Naive thymus-derived CD4-positive, alpha-beta T cell (primary cell): ENCODE measurements at places on chromosomes 7 and 10.

- no peak overlapping the region for H3K27ac ChIP-seq
- no peak overlapping the region for H3K4me3 ChIP-seq
- H3K4me1 ChIP-seq: no peaks in the 10 kb centered on the region
- H3K36me3 ChIP-seq: no peaks in the 10 kb centered on the region
- DNase-seq: no peak
- no peaks in the 10 kb centered on the region for H3K27me3 ChIP-seq
Observed at GRCh38 chr7:35522697-35523096, 172.2 kb downstream of the HERPUD2 start.

GRCh38 chr7:145036604-145037405, 201.0 kb upstream of the TPK1 start:
- no peak overlapping the region for H3K27ac ChIP-seq
- no peaks in the 10 kb centered on the region for H3K27me3 ChIP-seq
- H3K4me3 ChIP-seq: no peak overlapping the region
- DNase-seq: peak; percentile 9
- no peaks in the 10 kb centered on the region for H3K4me1 ChIP-seq

GRCh38 chr10:55746002-55746401, 615.1 kb downstream of the ZWINT start:
- DNase-seq: no peak
- H3K4me1 ChIP-seq: no peaks in the 10 kb centered on the region
- H3K4me3 ChIP-seq: no peak overlapping the region
- no peak overlapping the region for H3K27ac ChIP-seq

DNA sequence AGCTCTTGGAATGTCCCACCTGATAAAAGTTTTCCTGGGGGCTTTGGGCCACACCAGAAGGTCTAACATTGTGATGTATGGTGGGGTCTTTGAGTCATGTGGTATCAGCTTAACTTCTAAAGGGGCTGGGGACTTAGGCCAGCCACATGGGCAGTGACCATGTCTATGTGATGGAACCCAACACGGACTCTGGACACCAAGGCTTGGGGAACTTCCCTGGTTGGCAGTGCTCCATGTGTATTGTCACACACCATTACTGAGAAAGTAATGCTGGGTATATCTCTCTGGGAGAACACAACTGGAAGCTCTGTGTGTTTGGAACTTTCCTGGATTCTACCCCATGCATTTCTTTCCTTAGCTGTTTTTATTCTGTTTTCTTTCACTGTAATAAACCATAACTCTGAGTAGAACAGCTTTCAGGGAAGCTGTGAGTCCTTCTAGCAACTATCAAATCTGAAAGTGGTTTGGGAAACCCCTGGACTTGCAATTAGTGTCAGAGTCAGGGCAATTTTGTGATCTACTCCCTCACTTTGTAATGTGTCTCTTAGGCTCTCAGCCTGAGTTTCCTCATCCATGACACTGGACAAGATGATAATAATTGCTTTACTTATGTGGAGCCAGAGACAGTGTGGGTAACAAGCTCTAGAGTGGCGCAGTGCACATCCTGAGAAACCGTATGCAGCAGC, 28.4 kb upstream of the AGK start:
- no peaks in the 10 kb centered on the region for H3K4me1 ChIP-seq
- H3K36me3 ChIP-seq: no peaks in the 10 kb centered on the region
- no peak for DNase-seq

- H3K27ac ChIP-seq: no peak overlapping the region
- no peak for DNase-seq
- H3K27me3 ChIP-seq: no peaks in the 10 kb centered on the region
- H3K36me3 ChIP-seq: no peaks in the 10 kb centered on the region
- H3K4me3 ChIP-seq: no peak overlapping the region
Observed at GRCh38 chr10:11608159-11609013, 3.1 kb downstream of the USP6NL start.

- DNase-seq: no peak
- no peaks in the 10 kb centered on the region for H3K36me3 ChIP-seq
Observed at GRCh38 chr7:111224354-111225231, 133.7 kb downstream of the LRRN3 start.

DNA sequence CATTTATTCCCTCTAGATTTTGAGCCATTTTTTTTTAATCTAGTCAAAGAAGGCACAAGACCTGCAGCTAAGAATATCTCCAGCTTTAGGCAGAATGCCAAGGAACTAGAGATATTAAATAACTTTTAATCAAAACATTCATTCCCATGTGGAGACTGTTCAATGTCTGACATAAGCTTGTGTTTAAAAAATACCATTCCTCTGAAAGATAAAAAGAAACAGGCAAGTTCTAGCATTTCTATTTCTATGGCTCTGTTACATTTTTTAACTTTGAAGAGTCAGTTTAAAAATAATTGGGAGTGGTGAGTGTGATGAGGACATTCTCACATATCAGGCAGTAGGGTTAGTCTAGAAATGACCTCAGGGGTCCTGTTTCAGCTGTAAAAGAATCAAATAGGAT, 48.0 kb downstream of the RHOBTB1 start:
- no peaks in the 10 kb centered on the region for H3K27me3 ChIP-seq
- H3K4me1 ChIP-seq: no peaks in the 10 kb centered on the region
- H3K27ac ChIP-seq: no peak overlapping the region
- no peak for DNase-seq

DNA sequence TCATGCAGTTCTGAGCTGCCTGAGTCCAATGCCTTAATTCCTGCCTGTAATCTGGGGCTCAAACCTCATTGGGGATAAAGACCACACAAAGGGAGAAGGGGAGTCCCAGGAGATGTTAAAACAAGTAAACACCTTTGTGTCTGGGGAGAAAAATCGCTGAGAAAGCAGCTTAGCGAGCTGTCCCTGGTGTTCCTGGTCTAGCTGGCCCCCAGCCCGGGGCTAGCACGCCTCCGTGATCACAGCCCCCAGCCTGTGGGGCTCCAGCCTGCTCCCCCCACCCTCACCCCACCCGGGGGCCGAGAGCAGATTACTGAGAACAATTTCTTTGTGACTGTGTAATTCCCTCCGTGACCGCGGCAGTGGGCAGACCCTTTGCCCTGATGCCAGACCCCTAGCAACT, 24.8 kb downstream of the DPCD start:
- no peaks in the 10 kb centered on the region for H3K27me3 ChIP-seq
- H3K27ac ChIP-seq: no peak overlapping the region
- no peaks in the 10 kb centered on the region for H3K4me1 ChIP-seq

GRCh38 chr7:42805601-42806000, 106.3 kb downstream of the C7orf25 start:
- H3K27ac ChIP-seq: no peak overlapping the region
- no peaks in the 10 kb centered on the region for H3K27me3 ChIP-seq
- no peak for DNase-seq
- H3K4me3 ChIP-seq: no peak overlapping the region

- H3K4me1 ChIP-seq: peaks cover 4% of the 10 kb centered on the region
- no peak for DNase-seq
- H3K27ac ChIP-seq: no peak overlapping the region
- H3K36me3 ChIP-seq: no peaks in the 10 kb centered on the region
Observed at GRCh38 chr7:138885383-138886147, 87.6 kb upstream of the ATP6V0A4 start.

DNA sequence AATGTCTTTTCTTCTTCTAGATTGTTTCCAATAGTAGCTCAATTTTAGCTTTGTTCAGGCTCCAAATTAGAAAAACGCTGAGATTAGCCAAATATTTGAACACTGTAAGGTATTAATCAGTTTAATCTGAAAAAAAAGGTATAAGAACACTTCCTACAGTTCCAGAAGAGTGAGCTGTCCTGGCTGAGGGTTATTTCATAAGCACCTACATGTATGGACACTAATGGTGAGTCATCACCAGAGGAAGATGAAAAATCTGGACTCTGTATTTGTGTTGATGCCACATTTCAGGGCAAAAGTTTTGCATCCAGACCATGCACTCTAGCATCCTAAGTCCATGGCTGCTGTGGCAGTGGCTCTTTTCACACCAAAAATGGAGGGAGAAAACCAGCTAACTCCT, 189.5 kb downstream of the ANKRD30A start:
- H3K27ac ChIP-seq: no peak overlapping the region
- no peaks in the 10 kb centered on the region for H3K27me3 ChIP-seq
- no peak for DNase-seq
- H3K4me3 ChIP-seq: no peak overlapping the region
- H3K36me3 ChIP-seq: no peaks in the 10 kb centered on the region
- H3K4me1 ChIP-seq: no peaks in the 10 kb centered on the region

DNA sequence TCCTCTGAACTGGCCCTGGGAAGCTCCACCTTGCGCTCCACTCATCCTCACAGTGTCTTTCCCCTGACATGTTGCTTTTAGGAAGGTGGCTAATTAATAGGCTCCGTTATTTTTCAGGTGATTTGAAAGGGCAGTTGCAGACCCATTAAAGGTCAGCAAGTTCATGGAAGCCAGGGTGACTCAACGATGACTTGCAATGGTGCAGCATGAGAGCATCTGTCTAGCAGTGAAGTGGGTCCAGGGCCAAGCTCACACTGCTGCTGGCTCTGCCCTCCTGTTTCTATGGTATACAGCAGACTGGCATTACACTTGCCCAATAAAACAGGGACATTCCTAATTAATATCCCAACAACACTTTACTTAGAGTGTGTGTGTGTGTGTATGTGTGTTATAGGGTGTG, 68.8 kb upstream of the WDR11 start:
- no peak overlapping the region for H3K4me3 ChIP-seq
- no peaks in the 10 kb centered on the region for H3K36me3 ChIP-seq
- no peak overlapping the region for H3K27ac ChIP-seq
- no peaks in the 10 kb centered on the region for H3K4me1 ChIP-seq

- no peak for DNase-seq
- no peaks in the 10 kb centered on the region for H3K27me3 ChIP-seq
- H3K36me3 ChIP-seq: no peaks in the 10 kb centered on the region
- no peaks in the 10 kb centered on the region for H3K4me1 ChIP-seq
- no peak overlapping the region for H3K4me3 ChIP-seq
Observed at GRCh38 chr10:78365694-78366093, 332.0 kb downstream of the RPS24 start.

DNA sequence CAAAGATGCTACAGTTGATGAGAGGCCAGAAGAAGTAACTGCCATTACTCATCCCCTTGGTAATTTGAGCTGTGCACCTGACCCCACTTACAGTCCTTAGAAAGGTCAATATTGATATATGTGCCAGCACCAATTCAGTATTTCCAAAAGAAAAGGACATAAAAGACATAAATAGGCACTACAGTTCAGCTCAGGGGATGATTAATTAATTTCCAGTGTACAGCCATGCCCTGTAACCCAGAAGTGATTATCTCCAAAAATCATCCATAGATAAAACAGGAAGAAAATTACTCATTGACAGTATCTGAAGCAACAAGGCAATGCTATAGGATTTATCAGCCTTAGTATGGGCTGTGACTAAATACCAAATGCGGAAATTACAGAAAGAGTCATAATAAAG, 82.4 kb downstream of the PHYHIPL start:
- H3K4me3 ChIP-seq: no peak overlapping the region
- H3K4me1 ChIP-seq: no peaks in the 10 kb centered on the region
- no peak overlapping the region for H3K27ac ChIP-seq
- DNase-seq: no peak
- H3K27me3 ChIP-seq: no peaks in the 10 kb centered on the region
